Upper lobe of right lung (tissue), 1 donor: ENCODE measurements at places on chromosomes 5 and 9. TPM values are rescaled to one million over a fixed set of nuclear protein-coding genes. Genes with fewer than 3 reads are reported as not detected.

The SGTB gene
- 10.8 TPM for total RNA-seq

The WDR31 gene
- total RNA-seq: 2.6 TPM

The CNTNAP3 gene
- 5.2 TPM for total RNA-seq

The DIMT1 gene
- total RNA-seq: 20.9 TPM

The ACTBL2 gene
- total RNA-seq: not detected

The ARL10 gene
- total RNA-seq: 7.9 TPM

The DAP gene
- 105 TPM for total RNA-seq

The SLC38A9 gene
- 24.7 TPM for total RNA-seq

The MYMK gene
- total RNA-seq: not detected

The KLHL3 gene
- total RNA-seq: 6.8 TPM

The NEUROG1 gene
- total RNA-seq: not detected

The SPOCK1 gene
- total RNA-seq: 4.0 TPM

The OCLN gene
- total RNA-seq: 136 TPM
